ENCODE measurements at places on chromosomes 13 and 19. TPM values are rescaled to one million over a fixed set of nuclear protein-coding genes. Genes with fewer than 3 reads are reported as not detected.

DNA sequence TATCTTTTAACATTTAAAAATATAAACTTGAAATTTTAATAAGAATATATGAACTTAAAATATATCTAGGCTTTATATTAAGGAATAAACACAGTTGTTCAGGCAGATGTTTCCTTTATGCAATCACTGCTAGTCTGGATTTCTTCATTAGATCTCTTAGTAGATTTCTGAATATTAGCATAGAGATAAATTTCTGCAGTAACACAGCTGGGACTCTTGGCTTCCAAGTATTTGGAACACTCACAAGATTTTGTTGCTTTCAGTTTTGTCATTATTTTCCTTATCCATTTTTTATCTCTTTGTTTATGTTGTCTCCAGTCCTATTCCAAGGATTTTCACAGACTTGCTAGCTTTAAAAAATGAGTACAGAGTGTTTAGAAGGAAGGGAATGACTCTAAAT lies 857.1 kb downstream of the GPC5 start:
- DNase-seq = no peak

DNA sequence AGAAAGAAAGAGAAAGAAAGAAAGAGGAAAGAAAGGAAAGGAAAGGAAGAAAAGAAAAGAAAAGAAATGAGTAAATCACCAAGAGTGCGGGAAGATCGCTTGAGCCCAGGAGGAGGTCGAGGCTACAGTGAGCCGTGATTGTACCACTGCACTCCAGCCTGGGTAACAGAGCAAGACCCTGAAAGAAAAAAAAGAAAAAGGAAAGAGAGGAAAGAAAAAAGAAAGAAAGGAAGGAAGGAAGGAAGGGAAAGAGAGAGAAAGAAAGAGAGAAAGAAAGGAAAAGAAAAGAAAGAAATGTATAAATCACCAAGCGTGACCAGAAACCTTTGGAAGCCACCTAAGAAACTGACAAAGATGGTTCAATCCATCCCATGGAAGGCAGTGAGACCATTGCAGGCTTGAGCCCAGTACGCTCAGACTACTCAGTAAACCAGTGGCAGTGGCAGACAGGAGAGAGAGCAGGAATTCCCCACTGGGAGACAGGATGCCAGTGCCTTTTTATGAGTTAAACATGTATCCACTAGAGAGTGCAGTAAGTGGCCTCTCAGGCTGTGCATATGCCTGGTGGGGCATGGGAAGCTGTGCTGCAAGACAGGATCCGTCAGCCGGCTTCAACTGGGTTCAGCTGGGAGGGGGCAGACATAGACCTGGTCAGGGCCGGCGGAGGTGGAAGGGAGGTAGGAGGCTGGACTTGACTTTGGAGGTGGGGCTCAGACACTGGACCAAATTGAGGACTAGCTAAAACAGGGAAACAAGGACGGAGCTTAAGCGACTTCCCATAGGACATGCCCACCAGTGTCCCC lies 4.8 kb downstream of the GPR42 start:
- DNase-seq = no peak

GRCh38 chr19:7975037-7975436 lies 30.4 kb downstream of the ELAVL1 start:
- DNase-seq = no peak

DNA sequence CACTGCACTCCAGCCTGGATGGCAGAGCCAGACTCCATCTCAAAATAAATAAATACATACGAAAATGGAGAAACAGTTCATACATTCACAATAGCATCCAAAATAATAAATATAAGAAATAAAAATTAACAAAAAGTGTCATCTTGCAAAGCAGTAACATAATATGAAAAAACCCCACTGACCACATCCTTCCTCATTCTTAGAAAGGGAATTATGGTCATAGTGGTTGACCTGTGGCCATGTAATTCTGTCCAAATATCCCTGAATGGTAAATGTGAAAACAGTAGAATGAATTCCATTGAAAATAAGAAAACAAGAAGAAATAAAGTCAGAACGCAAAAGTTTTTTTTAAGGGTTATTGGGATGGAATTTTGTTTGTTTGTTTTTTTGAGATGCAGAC lies 7.0 kb upstream of the CDC42EP5 start:
- DNase-seq = no peak

DNA sequence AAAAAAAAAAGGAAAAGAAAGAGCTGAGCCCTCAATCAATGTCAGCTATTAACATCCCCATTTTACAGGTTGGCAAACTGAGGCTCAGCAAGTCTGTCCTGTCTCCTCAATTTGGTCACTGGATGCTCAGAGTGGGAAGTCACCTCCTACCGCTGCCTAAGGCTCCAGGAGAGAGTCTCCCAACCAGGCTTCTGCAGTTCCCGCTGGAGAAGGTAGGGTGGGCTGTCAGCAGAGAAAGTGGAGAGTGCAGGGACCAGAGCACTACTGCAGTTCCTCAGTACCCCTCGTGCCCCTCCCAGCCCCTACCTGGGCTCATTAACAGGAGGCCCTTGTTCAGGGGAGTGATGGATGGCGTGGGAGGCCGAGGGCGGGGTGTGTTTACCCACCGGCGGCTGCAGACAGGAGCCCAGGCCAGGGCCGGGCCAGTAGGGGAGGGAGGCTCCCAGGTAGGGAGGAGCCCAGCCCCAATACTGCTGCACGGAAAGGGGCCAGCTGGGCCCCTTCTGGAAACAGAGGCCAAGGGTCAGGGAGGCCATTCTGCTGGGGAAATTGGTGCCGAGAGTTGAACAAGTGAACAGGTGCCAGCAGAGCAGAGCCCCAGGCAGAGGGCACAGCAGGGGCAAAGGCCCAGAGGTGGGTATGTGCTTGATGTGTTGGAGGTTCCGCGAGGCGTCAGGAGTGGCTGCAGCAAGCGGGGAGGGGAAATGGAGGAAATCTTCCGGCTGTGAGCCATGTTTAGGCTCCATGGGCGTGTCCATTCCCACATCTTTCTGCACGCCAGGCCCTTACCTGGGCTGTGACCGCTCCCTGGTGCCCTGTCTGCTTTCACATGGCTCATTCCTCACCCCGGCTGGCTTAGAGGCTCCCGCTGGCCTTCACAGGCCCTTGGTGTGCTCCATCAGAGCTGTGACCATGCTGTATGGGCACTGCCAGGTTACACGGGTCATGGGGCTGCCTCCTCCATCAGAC lies 7.6 kb upstream of the COMP start:
- no peak for DNase-seq

CRX gene
- total RNA-seq = not detected

NUMBL gene
- total RNA-seq = 11.2 TPM
